Colonic mucosa (tissue), 4 donors: ENCODE measurements at places on chromosomes 13 and 19. TPM values are rescaled to one million over a fixed set of nuclear protein-coding genes. Genes with fewer than 3 reads are reported as not detected.

Gene TEX29
- total RNA-seq, result 0.52 TPM

Gene PTPRH
- 76.3 TPM for total RNA-seq

GRCh38 chr19:4089400-4089908 lies 22.8 kb upstream of the ZBTB7A start:
- peak; percentile 36 for DNase-seq

DNA sequence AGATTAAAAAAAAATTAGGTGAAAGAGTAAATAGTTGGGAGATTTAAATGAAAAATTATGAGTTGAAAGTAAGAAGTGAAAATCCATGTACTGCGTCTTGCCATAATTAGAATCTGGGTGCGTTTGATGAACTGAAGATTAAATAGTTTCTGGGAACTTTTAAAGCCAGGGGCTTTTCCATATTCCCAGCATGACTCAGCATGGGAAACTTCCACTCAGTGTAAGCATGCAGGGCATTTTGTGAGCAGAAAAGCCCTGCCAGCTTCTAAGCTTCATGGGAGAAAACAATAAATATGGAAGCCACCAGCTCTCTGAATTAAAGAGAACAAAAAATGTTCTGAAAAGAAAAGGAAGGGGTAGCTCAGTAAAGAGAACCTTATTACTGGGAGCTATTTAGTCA lies 62.0 kb upstream of the EDNRB start:
- no peak for DNase-seq
